ENCODE measurements at places on chromosomes 16 and 17. TPM values are rescaled to one million over a fixed set of nuclear protein-coding genes. Genes with fewer than 3 reads are reported as not detected.

GRCh38 chr16:52568983-52569690, 22.2 kb upstream of the TOX3 start:
- no peaks in the 10 kb centered on the region for H3K36me3 ChIP-seq
- no peaks in the 10 kb centered on the region for H3K27me3 ChIP-seq
- no peak for DNase-seq
- H3K27ac ChIP-seq = no peak overlapping the region
- H3K4me3 ChIP-seq = no peak overlapping the region

- no peaks in the 10 kb centered on the region for H3K27me3 ChIP-seq
- H3K4me3 ChIP-seq = no peak overlapping the region
- DNase-seq = no peak
- H3K36me3 ChIP-seq = no peaks in the 10 kb centered on the region
- no peak overlapping the region for H3K27ac ChIP-seq
- H3K4me1 ChIP-seq = no peaks in the 10 kb centered on the region
Measured at GRCh38 chr16:55568207-55568606, 1.7 kb downstream of the CAPNS2 start.

GRCh38 chr17:58060596-58061191, 22.5 kb upstream of the DYNLL2 start:
- no peak overlapping the region for H3K27ac ChIP-seq
- no peak overlapping the region for H3K4me3 ChIP-seq
- no peaks in the 10 kb centered on the region for H3K36me3 ChIP-seq
- DNase-seq = peak; percentile 82

GRCh38 chr16:66152823-66153393, 213.6 kb upstream of the CDH5 start:
- no peak for DNase-seq
- no peak overlapping the region for H3K27ac ChIP-seq
- no peaks in the 10 kb centered on the region for H3K36me3 ChIP-seq
- H3K4me3 ChIP-seq = no peak overlapping the region

DNA sequence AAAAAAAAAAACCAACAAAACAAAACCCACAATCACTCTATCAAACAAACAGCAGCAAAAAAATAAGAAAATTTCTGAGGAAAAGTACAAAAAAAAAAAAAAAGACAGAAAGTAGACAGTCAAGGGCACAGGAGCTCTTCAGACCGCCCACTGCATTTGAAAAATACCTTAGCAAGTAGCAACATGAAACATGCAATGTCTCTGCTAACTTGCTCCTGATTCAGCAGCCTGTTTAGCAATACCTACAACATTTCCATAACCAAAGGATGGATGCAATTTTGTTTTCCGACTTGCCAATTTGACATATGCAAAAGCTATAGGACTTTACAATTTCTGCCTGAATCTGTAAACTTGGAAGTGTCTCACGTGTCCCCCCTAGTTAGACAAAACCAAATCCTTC, 57.4 kb downstream of the SYNRG start:
- H3K4me3 ChIP-seq = no peak overlapping the region
- peaks cover 12% of the 10 kb centered on the region for H3K36me3 ChIP-seq

NUPR1 gene
- total RNA-seq = 194 TPM

GRCh38 chr16:51734220-51734619, 583.1 kb upstream of the SALL1 start:
- DNase-seq = no peak
- H3K27ac ChIP-seq = no peak overlapping the region
- no peak overlapping the region for H3K4me3 ChIP-seq
- no peaks in the 10 kb centered on the region for H3K4me1 ChIP-seq

DNA sequence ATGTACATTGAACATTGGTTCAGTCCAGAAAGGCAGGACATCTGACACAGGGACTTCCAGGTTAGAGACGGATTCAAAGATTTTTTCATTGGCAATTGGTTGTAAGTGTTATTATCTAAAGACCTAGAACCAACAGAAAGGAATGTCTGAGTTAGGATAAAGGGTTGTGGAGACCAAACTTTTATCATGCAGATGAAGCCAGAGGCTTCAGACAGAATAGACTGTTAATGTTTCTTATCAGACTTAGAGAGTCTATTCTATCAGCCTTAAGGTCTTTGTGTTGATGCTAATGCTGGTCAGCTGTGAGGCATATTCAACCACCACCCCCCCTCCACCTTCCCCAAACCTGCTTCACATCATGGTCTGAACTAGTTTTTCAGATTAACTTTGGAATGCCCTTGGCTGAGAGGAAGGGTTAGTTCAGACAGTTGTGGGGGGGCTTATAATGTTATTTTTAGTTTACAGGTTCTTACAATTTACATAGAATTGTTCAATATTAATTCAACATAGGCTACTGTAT, 2.1 kb upstream of the ITGB3 start:
- H3K4me1 ChIP-seq = peaks cover 12% of the 10 kb centered on the region
- H3K27ac ChIP-seq = no peak overlapping the region
- no peak overlapping the region for H3K4me3 ChIP-seq
- DNase-seq = no peak
- H3K27me3 ChIP-seq = peaks cover 8% of the 10 kb centered on the region
- no peaks in the 10 kb centered on the region for H3K36me3 ChIP-seq

DNA sequence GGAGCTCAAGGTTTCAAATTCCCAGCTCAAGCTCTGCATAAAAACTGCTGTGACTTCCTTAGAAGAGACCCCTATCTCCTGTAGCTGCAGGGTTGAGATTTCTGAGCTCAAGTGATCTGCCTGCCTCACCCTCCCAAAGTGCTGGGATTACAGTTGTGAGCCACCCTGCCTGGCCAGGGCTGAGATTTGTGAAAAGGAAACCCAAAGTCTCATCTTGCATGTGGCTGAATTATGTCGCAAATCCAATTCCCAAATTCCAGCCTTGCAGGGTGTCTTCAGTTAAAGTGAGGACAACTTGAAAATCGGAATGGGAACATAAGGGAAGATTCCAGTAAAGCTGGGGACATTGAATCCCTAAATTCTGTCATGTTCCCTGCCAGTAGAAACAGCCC, 14.2 kb upstream of the CETP start:
- no peak overlapping the region for H3K4me3 ChIP-seq
- H3K27ac ChIP-seq = no peak overlapping the region
- no peak for DNase-seq
- peaks cover 5% of the 10 kb centered on the region for H3K4me1 ChIP-seq
- H3K36me3 ChIP-seq = no peaks in the 10 kb centered on the region
- H3K27me3 ChIP-seq = no peaks in the 10 kb centered on the region

- no peak overlapping the region for H3K4me3 ChIP-seq
- DNase-seq = no peak
- H3K27me3 ChIP-seq = no peaks in the 10 kb centered on the region
- no peaks in the 10 kb centered on the region for H3K36me3 ChIP-seq
- H3K27ac ChIP-seq = no peak overlapping the region
Measured at GRCh38 chr17:34902831-34903547, 58.3 kb downstream of the CCT6B start.

AXIN2 gene
- 17.3 TPM for total RNA-seq

SYCE1L gene
- 0.42 TPM for total RNA-seq

ZPBP2 gene
- total RNA-seq = not detected

TP53TG3C gene
- not detected for total RNA-seq

KRT40 gene
- total RNA-seq = not detected

All from adrenal gland (tissue), 19 donors.